ENCODE measurements at places on chromosomes 1 and 21. TPM values are rescaled to one million over a fixed set of nuclear protein-coding genes. Genes with fewer than 3 reads are reported as not detected.

GRCh38 chr1:160711602-160712311, at the start of gene CD48:
TSS of gene CD48 (minus strand) at chr1:160711822. CDS start at chr1:160711763, 59 bp downstream.
- DNase-seq = no peak

- DNase-seq = no peak
These were observed 153.8 kb downstream of the PTPRU start for GRCh38 chr1:29390075-29390474.

Gene GJA8
- total RNA-seq = not detected

DNA sequence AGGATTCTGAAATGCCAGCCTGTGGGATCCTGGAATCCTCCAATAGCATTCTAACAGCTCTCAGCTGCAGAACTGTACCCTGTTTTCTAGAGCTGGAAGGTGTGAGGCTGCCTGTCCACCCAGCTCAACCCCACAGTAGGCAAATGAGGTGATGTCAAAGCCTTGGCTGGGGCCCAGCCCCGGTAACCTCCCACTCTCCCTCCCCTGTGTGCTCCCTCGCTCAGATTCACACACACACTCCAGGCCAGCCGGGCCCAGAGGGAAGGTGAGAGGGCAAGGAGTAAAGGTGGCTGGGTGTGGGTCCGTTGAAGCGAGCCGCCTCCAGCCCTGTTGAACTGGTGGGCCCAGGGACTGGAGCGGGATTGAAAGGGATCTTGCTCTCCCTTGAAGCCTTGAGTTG, at the start of gene BSND:
Gene BSND (plus strand): TSS at position 257 of the 400 bp plus-strand sequence. CDS start 254 bp downstream, outside the sequence.
- no peak for DNase-seq

Gene VWA5B1
- total RNA-seq = 0.53 TPM

Gene CZIB
- 62.5 TPM for total RNA-seq

DNA sequence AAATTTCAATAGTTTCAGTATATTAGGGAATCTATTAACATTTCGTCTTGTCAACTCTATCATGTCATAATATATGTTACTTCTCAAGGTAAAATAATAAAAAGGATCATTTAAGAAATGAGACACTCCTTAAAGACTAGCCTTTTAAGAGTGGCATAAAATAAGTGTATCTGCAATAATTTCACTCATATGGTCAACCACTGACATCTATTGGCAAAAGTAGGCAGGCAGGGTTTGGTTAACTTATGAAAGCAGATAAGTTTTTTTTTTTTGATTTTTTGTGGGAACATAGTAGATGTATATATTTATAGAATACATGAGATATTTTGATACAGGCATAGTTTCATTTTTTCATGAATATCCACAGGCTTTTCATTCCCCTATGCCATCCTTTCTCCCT, 5.5 kb upstream of the RGS21 start:
- no peak for DNase-seq

GRCh38 chr1:234500269-234500668, 21.3 kb upstream of the TARBP1 start:
- DNase-seq = no peak

- DNase-seq = no peak
These were observed 19.2 kb upstream of the PIGK start for GRCh38 chr1:77238462-77238861.

DNA sequence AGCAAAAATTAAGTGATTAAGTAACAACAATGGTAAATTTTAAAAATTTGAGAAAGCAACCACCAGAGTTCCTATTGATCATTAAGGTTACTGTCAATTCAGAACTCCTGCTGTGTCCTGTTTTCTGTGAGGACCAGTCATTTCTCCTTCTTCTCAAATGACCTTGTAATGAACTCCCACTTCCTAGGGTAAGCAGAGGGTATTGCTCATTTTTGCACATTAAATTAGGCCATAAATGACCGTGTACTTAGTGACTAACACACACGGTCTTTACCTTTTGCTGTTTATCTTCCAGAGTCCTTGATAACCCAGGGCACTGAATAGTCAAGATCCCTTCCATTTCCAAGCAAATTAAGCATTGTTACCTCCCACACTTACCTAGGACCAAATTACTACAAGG, 227.5 kb upstream of the LYPLAL1 start:
- DNase-seq = no peak

Gene DENND2C
- 1.3 TPM for total RNA-seq

DNA sequence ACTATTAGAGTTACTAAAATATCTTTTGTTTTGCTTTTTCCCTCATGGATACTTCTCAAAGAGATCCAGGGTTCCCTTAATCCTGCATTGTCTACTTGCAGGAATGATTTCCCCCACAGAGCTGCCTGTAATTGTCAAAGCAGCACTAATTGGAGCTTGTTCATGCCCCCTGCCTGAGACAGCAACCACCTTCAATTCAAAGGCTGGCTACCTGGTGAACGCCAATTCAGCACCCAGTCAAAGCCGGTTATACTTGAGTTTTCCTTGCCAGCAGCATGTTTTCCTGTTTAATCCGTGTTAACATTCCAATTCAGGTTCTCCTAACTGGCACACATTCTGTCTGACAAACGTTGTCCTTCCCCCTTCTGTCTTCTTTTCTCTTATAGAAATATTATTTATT, 382.9 kb downstream of the NTNG1 start:
- no peak for DNase-seq

DNA sequence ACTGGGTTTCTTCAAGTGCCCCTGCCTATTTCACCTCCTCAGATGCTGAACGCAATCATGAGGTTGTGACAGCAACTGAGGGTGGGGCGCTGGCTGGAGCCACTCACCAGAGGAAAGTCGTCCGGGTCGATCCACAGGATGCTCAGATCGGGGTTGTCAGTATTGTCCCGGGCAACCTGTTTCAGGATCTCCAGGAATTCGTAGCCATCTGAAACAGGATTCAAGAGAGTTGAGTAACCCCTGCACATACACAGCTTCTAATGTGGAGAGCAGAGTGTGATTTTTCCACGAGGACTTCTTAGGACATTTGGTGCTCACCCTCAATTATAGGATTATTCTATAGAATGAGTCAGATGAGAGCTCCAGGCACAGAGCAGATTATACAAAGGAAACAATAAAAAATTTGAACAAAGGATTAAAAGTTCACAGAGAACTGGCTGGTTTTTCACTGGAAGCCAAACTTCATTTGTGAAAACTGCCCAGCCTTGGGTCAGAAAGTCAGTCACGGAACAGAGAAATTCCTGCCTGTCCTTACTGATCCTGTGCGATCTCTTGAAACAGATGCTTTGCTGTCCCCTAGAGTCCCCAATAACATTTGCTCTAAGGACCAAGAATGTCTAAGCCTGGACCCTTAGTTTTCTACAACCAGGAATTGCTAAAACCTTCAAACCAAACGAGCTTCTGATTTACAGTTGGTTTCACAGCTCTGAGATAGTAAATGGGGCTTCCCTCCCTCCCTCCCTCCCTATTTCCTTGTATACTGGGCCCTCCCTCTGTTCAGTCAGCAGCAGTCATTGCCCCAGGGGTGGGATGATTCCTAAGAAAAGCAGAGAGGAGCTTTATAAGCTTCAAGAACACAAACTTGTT, 63.2 kb downstream of the CASQ2 start:
- no peak for DNase-seq

GRCh38 chr1:62227496-62227895, 32.8 kb downstream of the L1TD1 start:
- DNase-seq = no peak

DNA sequence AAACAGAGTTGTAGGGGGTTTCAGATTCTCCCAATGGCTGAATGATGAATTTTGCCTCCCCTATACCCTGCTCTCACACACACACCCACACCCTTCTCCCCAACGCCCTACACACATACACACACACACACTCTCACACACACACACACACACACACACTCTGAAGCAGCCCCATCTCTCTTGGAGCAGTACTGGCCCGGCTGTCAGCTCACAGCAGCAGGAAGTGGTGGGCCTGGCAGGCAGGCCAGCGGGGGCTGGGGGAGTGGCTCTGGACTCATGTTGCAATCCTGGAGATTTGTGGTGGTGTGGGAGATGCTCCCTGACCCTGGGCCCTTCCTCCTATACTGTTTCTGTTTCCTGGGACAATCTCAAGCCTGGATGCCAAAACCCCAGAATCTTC, 2.2 kb downstream of the IKBKE start:
- no peak for DNase-seq

DNA sequence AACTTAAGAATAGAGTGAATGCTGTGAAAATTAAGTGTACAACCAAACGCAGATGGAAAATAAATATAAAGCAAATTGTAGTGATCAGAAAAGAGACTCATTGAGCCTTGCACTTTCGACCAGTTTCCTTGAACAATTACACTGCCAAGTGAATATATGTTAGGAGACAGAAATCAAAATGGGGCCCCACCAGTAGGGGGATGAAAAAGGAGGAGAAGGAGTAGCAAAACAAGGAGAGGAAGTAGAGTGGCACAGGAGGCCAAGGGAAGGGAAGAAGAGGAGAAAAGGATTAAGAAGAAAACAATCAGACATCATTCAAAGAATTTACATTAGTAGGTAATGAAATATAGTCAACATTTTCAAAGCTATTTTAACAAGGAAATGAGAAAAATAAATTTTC, 1770.6 kb downstream of the PLA2G4A start:
- no peak for DNase-seq

DNA sequence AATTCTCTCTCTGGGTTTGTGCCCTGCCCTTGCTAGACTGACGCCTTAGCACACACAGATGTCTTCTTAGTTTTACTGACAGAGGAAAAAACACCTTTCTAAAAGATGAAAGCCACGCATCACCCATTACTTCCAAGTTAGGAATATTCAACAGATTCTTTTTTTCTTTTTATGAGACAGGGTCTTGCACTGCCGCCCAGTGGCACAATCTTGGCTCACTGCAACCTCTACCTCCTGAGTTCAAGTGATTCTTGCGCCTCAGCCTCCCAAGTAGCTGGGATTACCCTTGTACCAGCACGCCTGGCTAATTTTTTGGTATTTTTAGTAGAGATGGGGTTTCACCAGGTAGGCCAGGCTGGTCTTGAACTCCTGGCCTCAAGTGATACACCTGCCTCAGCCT, 169.2 kb downstream of the APP start:
- DNase-seq = no peak

Gene EFNA1
- 42.7 TPM for total RNA-seq

DNA sequence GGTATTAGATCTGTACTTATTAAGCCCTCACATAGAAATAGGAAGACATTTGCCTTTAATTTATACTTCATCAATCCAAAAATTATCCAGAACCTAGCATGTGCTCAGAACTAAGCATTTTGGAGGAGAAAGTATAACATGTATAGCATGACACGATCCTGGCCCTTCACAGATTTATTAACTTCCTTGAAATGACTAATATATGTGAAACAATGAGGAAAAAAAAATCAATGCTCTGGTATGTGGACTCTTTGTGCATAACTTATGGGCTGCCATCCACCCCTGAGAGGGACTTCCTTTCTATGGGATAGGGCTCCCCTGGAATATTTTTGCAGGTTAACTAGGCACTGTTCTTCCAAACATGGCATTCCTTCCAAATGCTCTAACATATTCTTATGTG, 36.6 kb downstream of the CCDC185 start:
- DNase-seq = no peak

Measured in dorsolateral prefrontal cortex (tissue), 122 donors.